ENCODE measurements at places on chromosomes 12 and 14.

GRCh38 chr14:58238252-58239243 is 6.1 kb upstream of the PSMA3 start:
- DNase-seq: peak; percentile 28

- no peak for DNase-seq
These were observed 844.0 kb upstream of the LRFN5 start for GRCh38 chr14:40762685-40763084.

GRCh38 chr12:13141686-13142085 is 38.2 kb upstream of the GSG1 start:
- DNase-seq: no peak

DNA sequence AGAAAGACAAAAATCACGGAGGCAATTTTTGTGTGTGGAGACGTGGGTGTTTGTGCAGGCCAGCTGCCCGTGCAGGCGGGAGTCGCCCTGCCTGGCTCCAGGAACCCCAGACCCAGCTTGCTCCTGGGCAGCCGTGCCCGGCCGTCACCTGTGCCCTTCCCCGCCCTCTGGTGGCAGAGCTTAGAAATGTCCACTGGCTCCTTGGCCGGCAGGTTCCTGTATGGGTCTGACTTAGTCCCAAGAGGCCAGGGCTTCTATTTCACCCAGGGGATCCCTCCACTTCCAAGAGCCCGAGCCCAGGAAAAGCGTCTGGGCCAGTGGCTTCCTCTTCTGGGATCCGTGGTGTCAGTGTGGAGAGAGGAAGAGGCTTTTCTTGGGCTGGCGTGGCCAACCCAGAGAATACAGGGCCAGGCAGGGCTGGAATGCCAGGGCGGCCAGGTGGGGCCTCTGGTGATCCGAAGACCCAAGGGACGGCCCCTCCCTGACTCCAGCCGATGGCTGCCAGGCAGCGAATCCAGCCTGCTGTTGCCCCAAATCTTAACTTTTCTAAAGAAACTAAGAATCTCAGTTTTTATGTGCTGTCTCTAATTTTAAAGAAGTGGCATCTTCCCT is 120.9 kb downstream of the TMEM132C start:
- DNase-seq: peak; percentile 76

GRCh38 chr12:77761286-77761685 is 69.4 kb upstream of the NAV3 start:
- DNase-seq: no peak

GRCh38 chr14:50769863-50770500 is 61.0 kb downstream of the NIN start:
- no peak for DNase-seq

DNA sequence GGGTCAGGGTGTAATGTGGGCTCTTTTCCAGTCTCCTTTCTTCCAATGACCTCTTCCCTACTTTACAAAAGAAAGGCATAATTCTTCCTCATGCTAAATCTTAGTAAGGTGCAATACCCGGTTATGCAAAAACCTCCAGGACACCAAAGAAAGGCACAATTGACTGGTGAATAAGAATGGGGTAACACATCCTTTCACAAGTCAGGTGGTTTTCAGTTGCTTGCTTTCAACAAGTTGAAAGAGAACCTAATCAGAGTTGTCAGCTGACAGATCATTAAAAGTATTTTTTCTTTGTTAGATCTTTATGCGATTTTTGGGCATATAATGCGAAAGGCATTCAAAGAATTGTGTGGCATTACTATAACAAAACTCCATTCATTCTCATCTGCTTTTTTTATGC is 1.3 kb upstream of the AEBP2 start:
- DNase-seq: no peak

DNA sequence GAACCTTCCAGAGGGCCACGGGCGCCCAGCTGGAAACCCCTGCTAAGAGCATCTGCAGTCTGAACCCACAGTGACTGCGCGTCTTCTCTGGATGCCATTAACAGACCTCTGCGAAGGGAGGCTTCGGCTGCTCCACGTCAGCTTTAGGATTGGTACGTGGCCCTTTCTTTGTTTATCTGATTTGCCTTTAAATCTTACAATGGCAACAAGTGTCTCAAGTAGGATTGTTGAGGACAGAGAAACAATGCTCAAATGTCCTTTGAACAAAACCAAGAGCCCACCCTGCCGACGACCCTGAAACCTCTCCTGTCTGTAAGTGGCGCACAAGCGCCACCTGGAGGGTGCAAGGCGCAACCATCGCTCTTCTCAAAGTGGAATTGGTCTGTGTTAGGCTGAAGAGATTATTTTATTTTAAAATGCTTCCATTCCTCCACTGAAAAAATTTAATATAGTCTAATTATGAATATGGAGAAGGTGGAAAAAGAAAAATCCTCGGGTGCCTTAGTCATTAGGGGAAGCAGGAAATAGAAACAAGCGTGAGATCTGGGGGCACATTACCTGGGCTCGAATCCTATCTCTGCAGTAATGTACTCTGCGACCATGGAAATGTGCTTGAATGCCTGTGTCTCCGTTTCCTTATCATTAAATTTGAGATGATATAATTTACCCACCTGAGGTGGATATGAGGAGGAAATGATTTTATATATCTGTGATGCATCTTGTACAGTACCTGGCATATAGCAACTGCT is 82.6 kb upstream of the PTPRB start:
- DNase-seq: peak; percentile 70

DNA sequence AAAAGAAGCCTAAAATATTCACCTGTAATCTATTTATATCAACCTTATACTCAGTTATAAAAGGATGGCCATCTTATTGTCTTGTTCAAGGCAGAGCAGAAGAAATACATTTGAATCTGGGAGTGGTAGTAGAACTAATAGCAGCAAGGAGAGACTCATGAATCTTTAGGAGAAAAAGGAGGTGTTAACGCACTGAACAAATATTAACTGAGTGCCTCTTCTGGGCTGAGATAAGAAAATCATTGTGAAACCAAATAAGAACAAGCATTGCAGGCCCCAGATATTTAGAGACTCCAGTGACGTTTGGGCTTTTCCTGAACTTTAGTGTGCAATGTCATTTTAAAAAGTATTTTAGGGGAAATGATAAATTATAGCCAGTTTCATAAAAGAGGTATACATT is 790.6 kb downstream of the DIO2 start:
- no peak for DNase-seq

GRCh38 chr12:46682148-46682547 is 143.6 kb downstream of the SLC38A4 start:
- DNase-seq: no peak

GRCh38 chr14:38128640-38129039 is 79.1 kb upstream of the SSTR1 start:
- no peak for DNase-seq
